Sigmoid colon (tissue), 7 donors: ENCODE measurements at places on chromosomes 3 and 15. TPM values are rescaled to one million over a fixed set of nuclear protein-coding genes. Genes with fewer than 3 reads are reported as not detected.

GRCh38 chr3:124962403-124962940 lies 27.9 kb upstream of the MUC13 start:
- DNase-seq = no peak

CFAP100 gene
- total RNA-seq = not detected

- DNase-seq = no peak
Measured at GRCh38 chr15:61327019-61327631, 98.0 kb upstream of the RORA start.

DNA sequence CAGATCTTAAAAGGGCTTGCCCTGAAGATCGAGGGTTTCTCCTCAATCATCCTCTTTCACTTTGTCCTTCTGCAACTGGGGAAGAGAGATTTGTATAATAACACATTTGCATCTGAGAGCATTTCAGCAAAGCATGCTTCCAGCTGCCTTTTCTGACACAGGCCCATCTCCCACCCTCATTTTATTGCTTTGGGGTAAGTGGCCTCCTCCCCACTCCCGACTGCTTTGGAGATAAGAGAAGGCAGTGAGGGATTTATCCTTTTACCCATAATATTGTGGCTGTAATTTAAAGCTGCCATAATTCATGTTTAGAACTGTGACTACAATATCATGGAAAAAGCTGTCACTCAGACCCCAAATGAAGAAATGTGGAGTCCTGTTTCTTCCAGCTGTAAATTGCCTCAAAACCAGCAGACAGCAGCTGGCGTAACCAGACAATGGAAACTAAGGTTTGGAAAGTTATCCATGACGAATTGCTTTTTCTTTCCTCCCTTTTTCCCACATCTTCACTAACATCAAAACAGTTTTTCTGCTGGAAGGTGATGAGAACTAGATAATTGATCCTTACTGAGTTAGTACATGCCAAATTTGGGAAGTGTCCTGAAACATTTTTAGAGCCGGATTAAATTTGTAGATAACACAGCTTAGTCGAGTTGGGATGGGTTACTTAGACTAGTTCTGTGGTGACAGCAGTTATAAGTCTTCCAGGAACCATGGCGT lies 104.2 kb upstream of the PFN2 start:
- no peak for DNase-seq

GRCh38 chr3:97235611-97236315 lies 421.4 kb downstream of the EPHA6 start:
- no peak for DNase-seq

GRCh38 chr3:127817406-127817841 lies 4.9 kb downstream of the MGLL start:
- no peak for DNase-seq

GRCh38 chr3:152225201-152225600 lies 43.5 kb upstream of the MBNL1 start:
- no peak for DNase-seq

CAMKV gene
- total RNA-seq = not detected
